Endothelial cell of umbilical vein (primary cell): ENCODE measurements at places on chromosomes 12 and 14. TPM values are rescaled to one million over a fixed set of nuclear protein-coding genes. Genes with fewer than 3 reads are reported as not detected.

TAMALIN gene
- total RNA-seq: 87.5 and 88.4 TPM in 2 replicates

FAM181A gene
- total RNA-seq: not detected in 2 replicates

CLEC14A gene
- 396 and 414 TPM in 2 replicates for total RNA-seq

PFDN5 gene
- total RNA-seq: 286 and 301 TPM in 2 replicates

IFI27 gene
- total RNA-seq: 72.0 and 126 TPM in 2 replicates

UBR7 gene
- 22.2 and 24.1 TPM in 2 replicates for total RNA-seq

OR4K13 gene
- not detected in 2 replicates for total RNA-seq

IFNG-AS1 gene
- total RNA-seq: not detected in 2 replicates

CCDC38 gene
- total RNA-seq: not detected in 2 replicates
